ENCODE measurements at places on chromosomes 4 and X.

DNA sequence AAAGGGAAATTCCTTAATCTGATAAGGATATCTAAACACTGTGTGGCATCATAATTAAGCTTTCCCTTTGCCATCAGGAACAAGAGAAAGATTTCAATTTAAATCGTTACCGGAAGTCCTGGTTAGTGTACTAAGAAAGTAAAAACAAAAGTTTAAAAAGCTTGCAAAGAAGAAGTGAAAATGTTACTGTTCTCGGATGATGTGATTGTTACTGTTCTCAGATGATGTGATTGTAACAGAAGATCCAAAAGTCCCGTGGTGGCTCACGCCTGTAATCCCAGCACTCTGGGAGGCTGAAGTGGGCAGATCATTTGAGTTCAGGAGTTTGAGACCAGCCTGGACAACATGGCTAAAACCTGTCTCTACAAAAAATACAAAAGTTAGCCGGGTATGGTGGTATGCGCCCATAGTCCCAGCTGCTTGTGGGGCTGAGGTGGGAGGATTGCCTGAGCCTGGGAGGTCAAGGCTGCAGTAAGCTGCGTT, 62.5 kb downstream of the RGS12 start:
- no peak for DNase-seq

- DNase-seq, result no peak
These were observed 104.5 kb downstream of the IRF2 start for GRCh38 chr4:184369871-184370270.

- no peak for DNase-seq
These were observed 14.4 kb downstream of the ITGB1BP2 start for GRCh38 chrX:71315917-71316316.

- DNase-seq, result no peak
These were observed 442.9 kb downstream of the MID1IP1 start for GRCh38 chrX:39244147-39244546.

DNA sequence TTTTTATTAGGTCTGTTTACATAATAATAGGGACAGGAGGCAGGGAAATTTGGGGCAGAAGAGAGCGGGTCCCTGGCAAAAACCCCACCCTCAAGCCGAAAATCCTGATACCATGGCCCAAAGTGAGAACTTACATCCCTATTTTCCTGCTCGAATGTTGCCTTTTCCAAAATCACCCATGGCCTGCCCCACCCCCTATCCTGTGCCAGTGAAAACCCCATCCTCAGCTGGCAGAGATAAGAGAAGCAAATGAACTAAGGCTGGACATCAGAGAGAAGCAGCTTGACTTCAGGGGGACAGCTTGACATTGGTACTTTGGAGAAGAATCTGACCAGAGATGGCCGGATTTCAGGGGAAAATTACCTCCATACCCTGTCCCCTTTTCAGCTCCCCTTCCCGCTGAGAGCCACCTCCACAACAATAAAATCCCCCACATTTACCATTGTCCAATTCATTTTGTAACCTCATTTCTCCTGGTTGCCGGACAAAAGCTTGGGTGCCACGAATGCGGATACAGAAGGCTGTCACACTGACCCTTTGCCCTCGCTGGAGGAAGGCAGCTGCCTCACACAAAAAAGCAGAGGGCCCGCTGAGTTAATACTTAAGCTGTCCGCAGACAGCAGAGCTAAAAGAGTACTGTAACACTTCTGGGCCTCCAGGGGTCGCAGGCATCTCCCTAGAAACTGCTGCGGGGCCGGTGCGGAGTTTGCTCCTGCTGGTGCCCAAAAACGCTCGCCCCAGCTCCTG, 196.2 kb downstream of the SNCA start:
- DNase-seq, result peak; percentile 50

GRCh38 chr4:66223068-66223703, 552.9 kb upstream of the EPHA5 start:
- no peak for DNase-seq

DNA sequence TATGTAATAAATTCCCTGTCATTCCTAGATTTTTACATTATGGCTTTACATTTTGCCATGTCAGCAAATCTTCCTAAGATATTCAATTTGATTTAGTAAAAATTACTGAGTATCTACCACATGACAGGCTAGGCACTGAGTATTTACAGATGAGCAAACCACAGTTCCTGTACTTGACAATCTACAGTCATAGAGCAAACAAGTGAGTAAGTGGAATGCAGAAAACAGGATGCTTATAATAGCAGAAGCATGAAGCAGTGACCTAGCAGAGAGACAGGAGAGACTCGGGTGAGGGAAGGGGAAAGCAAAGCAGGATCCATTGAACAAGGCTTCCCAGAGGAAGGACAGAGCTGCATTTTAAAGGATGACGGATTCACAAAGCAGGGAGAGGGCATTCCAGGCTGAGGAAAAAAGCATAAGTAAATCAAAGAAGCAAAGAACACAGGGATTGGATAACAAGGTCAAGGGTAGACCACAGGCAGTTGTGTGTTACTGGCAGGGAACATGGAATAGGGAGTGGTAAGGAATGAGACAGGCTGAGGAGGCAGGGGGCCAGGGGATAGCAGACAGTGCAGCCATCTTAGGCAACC, 124.7 kb upstream of the C1QTNF7 start:
- DNase-seq, result no peak

- DNase-seq, result no peak
These were observed 327.0 kb upstream of the CTSO start for GRCh38 chr4:156280686-156281085.

GRCh38 chr4:184171011-184171410, 46.7 kb downstream of the ENPP6 start:
- no peak for DNase-seq

GRCh38 chr4:24614881-24615280, 30.5 kb upstream of the DHX15 start:
- no peak for DNase-seq

- DNase-seq, result no peak
These were observed 7.0 kb upstream of the DSPP start for GRCh38 chr4:87601361-87601760.

DNA sequence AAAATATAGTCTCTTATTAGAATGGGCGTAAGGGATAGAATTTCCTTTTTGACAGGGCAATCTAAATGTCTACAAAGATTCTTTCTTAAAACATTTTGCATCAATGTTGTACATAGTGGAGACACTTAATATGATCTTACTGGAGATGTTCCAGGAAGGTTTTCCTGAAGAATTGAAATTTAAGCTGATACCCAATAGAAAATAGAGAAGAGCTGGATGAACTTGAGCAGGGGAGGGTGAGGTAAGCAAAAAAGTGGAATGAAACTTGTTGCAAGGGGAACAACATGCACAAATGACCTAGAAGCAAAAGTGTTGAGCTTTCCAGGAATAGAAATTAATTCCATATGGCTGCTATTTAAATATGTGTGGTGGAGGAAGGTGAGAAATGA, 19.7 kb downstream of the SLAIN2 start:
- no peak for DNase-seq

DNA sequence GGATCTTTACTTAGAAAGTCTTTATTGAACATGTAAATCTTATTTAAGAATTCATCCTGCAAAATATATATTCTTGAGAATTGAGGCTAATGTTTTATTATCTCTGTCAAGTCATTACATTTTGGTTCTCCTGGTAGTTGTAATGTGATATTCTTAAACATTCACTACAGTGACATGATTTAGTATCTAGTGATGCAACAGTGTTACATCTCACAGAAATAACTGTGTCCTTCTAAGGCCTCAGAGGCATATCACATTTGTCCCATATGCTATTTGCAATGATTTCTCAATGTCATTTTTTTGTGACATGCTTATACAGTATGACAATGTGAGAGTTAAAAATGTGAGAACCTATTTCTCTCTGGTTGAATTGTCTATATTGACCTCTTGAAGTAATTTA, 34.1 kb downstream of the PRRG1 start:
- DNase-seq, result no peak

GRCh38 chr4:167084321-167084720, 150.0 kb downstream of the SPOCK3 start:
- no peak for DNase-seq

DNA sequence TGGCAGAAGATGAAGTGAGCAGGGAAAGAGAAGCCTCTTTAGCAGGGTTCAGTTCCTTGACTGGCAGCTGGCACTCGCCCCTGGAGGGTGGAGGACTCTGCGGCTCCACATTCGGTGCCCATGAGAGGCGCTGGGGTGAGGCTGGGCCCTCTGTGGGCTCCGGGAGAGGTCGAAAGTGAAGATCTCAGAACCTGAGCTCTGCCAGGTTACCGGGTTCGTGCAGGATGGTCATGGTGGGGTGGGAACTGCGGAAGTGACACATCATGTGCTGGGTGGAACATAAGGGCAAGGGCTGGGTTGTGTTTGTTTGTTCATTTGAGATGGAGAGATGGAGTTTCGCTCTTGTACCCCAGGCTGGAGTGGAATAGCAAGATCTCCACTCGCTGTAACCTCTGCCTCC, 44.2 kb downstream of the TRIM61 start:
- DNase-seq, result no peak

- DNase-seq, result no peak
These were observed 216.3 kb upstream of the BCOR start for GRCh38 chrX:40314070-40314469.

GRCh38 chr4:110216129-110216528, 17.7 kb upstream of the ELOVL6 start:
- no peak for DNase-seq

DNA sequence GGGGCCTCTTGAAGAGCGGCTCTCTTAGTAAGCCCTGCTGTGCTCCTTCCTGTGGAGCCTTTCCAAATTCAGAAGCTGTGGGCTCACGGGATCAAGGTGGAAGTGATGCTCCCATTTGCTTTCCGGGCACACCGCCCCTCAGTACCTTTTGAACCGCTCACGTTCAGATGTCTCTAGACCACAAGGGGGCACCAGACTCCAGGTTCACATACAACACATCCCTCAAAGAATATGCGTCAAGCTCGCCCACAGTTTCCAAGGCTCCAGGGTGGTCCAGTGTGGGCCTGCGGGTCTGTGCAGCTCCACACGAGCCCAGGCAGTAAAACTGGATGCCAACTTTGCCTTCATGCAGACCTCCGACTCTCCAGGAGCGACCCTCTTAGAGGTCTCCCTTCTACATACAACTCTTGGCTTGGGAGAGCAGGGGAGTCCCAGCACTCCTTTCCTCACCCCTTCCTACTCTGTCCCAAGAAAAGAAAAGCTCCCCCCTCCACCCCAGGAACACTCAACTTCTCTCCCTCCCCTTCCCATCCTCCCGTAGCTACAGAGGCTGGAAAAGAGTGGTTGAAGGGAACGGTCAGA, 11.0 kb downstream of the SUPT20HL1 start:
- DNase-seq, result peak; percentile 69

- no peak for DNase-seq
These were observed 157.1 kb upstream of the RBPJ start for GRCh38 chr4:26163425-26164362.

DNA sequence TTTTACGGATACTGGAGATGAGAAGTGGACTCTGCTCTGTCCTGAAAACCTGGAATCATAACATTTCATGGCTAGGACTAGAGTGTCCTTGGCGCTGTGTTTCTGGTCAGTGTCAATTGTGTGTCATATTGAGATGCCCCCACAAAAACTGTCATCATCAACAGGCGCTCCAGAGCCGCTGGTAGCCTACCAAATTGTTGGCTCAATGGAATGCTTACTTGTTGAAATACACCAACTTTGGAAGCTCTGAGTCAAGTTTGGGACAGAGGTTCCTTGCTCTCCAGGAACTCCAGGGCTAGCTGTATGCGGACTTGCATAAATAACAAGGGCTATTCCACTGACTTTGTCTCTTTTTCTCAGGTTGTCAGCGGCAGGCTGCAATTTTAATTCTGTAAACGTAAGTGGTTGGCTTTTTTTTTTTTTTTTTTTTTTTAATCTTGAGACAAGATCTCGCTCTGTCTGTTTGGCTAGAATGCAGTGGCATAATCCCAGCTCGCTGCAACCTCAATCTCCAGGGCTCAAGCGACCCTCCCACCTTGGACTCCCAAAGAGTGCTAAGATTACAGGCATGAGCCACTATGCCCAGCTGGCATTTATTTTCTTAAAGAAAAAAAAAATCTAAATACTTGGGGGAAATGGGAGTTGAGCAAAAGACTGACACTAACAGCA, 871 bp upstream of the HPGD start:
- DNase-seq, result no peak

DNA sequence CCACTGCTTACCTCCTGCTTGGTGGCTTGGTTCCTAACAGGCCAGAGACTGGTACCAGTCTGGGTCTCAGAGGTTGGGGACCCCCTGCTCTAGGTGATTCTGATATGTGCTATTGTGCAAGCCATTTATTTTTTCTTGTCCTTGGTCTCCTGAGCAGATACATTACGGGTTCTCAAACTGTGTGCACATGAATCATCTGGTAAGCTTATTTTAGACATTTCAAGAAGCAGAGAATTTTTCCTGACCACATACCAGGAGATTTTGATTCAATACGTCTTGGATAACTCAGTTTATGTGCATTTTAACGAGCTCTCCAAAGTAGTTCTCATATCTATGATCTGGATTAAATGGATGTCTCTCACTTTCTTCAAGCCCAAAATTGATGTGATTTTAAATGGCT, 77.2 kb downstream of the FHIP1A start:
- no peak for DNase-seq

DNA sequence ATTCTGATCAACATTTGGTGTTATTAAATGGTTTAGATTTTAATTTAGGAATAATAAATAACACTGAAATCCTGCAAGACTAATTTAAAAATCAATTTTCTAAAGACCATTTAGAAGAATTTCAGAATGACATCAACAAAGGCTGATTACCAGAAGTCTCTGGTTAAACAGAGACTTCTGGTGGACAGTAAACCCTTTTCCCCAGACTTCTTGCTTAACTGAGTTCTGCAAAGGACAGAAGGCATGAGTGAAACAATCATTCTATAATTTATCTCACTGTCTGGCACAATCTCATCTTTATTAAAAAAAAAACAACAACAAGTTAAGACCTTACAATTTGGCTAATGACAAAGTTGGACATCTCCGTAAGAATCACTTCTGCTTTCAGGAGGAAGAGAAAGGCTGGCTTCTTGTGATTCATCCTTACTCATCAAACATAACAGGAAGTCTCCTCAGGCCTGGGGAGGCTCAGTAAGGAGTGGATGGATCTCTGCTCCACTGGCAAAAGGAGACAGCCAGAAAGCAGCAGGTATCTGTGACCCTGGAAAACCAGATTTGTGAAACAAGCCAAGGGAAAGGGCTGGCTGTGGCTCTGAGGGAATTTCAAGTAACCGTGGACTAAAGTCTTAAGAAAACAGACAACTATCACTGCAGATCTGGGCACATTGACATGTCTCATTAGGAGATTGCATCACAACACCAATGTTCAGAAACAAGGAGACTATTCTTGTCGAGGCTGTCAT, 908 bp upstream of the TLR6 start:
- DNase-seq, result no peak

GRCh38 chr4:5469861-5470260, 238.5 kb downstream of the EVC2 start:
- DNase-seq, result no peak

DNA sequence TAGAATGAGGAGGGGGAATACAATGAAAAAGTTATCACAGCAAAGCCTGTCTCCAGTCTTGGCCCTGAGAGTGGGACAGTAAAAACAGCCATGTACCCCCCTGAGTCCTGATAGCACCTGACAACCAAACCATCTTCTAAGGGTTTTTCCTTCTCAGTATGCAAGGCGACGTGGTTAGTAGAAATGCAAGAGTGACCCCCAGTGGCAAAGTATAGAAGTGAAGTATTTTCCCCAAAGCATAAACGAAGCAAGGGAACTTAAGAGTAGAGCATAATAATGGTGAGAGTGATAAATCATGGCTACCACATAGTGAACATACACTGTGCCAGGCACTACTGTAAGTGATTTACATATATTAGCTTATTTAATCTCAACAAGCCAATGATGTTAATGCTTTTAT, 52.8 kb downstream of the FAM47C start:
- no peak for DNase-seq

- no peak for DNase-seq
These were observed 16.2 kb downstream of the JAKMIP1 start for GRCh38 chr4:6184169-6184568.
